ENCODE measurements at places on chromosomes 16 and 17.

DNA sequence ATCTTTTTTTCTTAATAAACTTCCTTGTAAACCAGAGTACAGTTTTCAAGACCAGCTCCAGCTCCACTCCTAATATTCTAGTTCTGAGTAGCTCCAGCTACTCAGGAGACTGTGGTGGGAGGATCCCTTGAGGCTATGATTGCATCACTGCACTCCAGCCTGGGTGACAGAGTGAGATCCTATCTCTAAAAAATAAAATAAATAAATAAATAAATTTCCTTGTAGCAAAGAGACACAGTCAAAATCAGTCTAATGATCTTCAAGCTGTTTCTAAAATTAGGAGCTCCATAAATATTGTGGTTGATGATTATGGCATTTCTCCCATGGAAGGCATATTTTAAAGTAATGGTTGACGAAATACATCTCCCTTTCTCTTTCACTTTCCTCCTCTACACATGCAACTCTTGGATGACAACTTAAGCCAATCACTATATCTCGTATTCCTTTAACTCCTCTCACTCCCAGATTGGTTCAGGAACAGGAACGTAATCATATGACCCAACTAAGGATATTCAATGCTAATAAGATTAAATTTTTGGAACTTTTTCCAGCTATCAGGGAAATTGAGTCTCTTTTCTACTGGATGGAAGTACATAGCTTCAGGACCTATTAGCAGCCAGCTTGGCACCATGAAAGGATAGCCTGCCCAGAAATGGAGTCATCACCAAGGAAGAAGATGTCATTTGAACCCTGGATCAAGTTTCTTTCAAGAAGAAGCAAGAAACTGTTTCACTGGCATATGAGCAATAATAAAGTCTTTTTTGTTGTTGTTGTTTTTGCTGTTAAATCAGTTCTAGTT lies 42.1 kb upstream of the TAOK1 start:
- DNase-seq: peak; percentile 58

DNA sequence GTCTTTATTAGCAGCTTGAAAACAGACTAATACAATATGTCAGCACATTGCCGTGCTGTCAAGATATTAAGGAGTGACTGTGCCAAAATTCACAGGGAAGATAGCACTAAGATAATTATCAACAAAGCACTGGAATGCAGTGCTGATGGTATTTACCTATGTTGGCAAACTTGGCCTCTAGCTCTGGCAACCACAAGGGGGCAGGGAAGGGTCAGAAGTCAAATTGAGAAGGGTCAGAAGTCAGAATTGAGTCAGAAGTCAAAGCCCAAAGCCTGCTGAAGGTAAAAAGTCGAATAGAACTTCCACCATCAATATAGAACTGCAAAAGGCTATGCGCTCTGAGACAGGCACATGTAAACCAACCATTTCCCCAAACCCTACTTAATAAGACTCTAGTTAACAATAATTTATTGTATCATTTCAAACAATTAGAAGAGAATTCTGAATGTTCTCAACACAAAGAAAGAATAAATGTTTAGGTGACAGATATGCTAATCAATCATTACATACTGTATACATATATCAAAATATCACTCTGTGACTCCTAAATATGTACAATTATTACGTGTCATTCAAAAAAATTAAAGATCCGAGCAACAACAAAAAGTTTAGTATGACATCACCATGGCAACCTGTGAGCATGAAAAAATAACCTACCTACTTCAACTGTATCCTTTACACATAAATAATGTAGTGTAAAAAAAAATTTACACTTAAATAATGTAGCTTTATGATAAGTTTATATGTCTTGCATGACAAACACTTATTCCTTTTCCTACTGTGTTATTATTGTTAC lies 916.1 kb downstream of the KCNJ2 start:
- peak; percentile 28 for DNase-seq

DNA sequence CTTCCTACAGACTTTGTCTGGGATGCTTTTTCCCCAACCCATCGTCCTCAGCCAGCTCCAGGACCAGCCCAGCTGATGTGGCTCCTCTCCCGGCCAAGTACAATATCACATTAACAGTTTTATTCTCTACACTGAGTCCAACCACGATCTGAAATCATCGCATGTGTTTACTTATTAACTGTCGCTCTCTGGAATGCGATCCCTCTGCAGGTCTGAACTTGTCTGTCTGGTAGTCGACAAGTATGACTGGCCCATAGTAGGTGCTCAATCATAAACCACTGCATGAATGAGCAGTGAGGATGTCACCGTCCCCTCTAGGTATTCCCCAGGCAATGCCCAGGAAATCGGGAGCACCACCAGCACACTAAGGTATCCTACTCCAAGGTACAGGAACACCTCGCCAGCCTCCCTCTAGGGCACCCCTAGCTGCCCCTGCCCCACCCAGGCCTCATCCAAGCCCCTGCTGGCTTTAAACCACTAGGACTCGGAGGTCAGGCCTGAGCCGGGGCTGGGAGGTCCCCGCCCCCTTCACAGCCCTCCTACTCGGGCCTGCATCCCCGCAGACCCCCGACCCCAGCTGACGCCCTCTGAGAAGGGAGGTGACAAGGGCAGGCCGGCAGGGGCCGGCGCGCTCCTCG lies 27.7 kb downstream of the RTN4RL1 start:
- DNase-seq: peak; percentile 93

DNA sequence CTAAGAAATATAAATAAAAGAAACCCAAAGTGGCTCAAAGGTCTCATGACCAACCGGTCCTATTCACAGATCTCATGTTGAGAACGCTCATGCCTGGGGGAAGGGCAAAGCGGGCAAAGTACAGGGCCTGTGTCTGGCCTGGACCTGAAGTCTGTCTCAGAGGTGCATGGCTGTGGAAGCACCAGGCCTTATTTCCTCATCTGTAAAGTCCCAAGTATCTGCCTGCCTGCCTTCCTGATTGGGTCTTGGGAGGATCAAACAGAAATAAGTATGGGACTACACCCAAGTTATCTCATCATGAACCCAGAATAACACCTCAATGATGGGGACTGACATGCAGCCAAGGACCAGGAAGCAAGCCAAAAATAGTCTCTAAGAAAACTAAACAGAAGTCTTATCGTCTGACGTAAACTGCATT lies 14.2 kb downstream of the AXIN2 start:
- DNase-seq: no peak

DNA sequence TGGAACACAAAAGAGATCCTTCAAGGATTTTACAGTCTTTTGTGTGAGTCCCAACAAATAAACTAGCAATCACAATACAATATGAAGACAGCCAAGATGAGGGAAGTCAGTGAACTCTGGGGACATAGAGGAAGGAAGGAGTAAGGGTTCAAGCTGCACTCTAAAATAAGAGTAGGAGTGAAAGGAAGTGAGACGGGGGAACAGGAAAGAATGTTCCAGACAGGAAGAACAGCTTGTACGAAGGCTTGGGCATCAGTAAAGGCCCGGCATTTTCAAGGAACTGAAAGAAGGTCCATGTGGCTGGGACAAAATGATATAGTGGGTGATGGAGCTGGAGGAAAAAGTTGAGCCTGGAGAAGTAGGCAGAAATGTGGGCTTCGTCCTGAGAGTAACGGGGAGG lies 4.5 kb downstream of the CCL17 start:
- no peak for DNase-seq

DNA sequence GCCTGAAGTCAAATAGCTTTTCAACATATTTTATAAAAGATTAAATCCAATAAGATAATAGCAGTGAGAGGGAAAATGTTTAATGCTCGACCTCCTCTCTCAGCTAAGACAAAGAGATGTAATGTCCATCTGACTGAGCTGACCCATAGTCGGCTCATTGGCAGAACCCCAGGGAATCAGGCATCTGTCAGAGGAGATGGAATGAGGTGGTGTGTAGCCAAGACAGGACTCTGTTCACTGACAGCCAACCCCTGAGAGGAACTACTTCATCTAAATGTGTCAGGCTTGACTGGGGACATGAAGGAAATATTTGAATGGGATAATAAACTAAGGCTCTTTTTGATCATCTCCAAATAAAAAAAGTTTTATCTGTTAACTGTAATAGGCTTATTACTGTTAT lies 188.0 kb downstream of the CDH11 start:
- no peak for DNase-seq
